Activated CD4-positive, alpha-beta memory T cell treated with anti-CD3 and anti-CD28 coated beads, Interleukin-2, amount 10 ng/mL, durations not matched to agents 7 days and 5 days (primary cell): ENCODE measurements at places on chromosomes 16 and 17.
A peak's percentile ranks its signal among the peaks of the same experiment; 100 is the strongest.

GRCh38 chr17:46876353-46876887 is 25.0 kb downstream of the WNT9B start:
- H3K27ac ChIP-seq: no peak overlapping the region
- H3K27me3 ChIP-seq: no peaks in the 10 kb centered on the region
- DNase-seq: no peak
- H3K4me1 ChIP-seq: peaks cover 4% of the 10 kb centered on the region
- no peak overlapping the region for H3K4me3 ChIP-seq
- H3K36me3 ChIP-seq: no peaks in the 10 kb centered on the region

DNA sequence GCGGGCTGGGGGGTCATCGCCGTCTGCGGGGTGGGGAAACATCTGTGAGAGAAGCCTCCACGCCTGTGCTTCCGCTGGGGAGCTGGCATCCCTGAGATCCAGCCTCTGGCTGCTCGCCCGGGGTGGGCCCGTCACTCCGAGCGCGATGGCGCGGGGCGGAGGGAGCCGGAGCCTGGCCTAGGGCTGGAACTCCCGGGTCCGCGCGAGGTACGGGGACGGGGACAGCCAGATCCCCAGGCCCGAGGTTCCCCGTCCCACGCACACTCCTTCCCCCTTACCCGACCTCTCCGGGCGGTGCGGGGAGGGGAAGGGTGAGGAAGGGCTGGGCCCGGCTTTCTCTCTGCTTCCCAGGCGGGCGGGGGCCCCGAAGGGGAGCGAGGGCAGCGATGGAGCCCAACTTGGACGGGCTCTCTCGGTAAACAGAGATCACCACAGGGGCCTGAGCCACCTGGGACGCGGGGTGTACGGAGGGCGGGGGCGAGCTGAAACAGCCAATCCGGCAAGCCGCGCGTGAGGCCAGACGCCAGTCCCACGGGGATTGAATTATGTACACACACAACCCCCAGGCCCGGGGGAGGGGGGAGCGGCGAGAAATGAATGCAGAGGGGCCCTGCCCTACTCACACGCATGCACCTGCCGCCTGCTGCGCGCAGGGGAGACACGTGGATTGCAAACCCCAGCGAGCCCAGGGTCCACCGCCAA is at the start of gene SLC16A11:
SLC16A11 (minus strand) TSS at position 596 of the 702 bp plus-strand sequence; CDS start at position 17, 579 bp downstream.
- no peak within 1 kb of the TSS for H3K27ac ChIP-seq
- H3K36me3 ChIP-seq: peaks cover 10% of the 10 kb centered on the region
- DNase-seq: no peak
- peaks cover 20% of the 10 kb centered on the region for H3K27me3 ChIP-seq
- H3K4me3 ChIP-seq: peak within 1 kb of the TSS; percentile 56
- peaks cover 50% of the 10 kb centered on the region for H3K4me1 ChIP-seq

- peak; percentile 70 for DNase-seq
- H3K36me3 ChIP-seq: peaks cover 53% of the 10 kb centered on the region
- no peaks in the 10 kb centered on the region for H3K27me3 ChIP-seq
- peak overlapping the region; percentile 93 for H3K27ac ChIP-seq
- peak overlapping the region; percentile 77 for H3K4me3 ChIP-seq
Observed at GRCh38 chr17:21034340-21035235, 8.2 kb downstream of the USP22 start.

GRCh38 chr16:35598696-35599332 is 2139.4 kb downstream of the TP53TG3F start:
- no peaks in the 10 kb centered on the region for H3K27me3 ChIP-seq
- no peak overlapping the region for H3K4me3 ChIP-seq
- no peak overlapping the region for H3K27ac ChIP-seq
- no peaks in the 10 kb centered on the region for H3K4me1 ChIP-seq
- no peaks in the 10 kb centered on the region for H3K36me3 ChIP-seq

DNA sequence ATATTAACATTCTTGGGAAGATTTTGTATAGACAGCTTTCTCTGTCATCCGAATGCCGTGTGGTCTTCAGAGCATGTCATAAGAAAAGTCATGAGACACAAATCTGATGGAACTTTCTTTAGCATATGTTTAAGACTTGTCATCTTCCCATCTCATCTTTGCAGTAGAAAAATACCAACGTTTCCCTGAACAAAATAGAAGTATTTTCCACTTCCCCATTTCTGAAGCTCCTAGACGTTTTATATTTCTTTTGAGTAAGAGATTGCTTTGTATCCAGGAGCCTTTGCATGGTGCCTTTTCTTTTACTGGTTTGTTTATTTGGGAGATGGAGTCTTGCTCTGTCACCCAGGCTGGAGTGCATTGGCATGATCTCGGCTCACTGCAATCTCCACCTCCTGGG is 235.1 kb downstream of the PRKCA start:
- peaks cover 45% of the 10 kb centered on the region for H3K4me1 ChIP-seq
- H3K36me3 ChIP-seq: peaks cover 13% of the 10 kb centered on the region
- no peak overlapping the region for H3K4me3 ChIP-seq
- no peak for DNase-seq
- H3K27ac ChIP-seq: no peak overlapping the region

DNA sequence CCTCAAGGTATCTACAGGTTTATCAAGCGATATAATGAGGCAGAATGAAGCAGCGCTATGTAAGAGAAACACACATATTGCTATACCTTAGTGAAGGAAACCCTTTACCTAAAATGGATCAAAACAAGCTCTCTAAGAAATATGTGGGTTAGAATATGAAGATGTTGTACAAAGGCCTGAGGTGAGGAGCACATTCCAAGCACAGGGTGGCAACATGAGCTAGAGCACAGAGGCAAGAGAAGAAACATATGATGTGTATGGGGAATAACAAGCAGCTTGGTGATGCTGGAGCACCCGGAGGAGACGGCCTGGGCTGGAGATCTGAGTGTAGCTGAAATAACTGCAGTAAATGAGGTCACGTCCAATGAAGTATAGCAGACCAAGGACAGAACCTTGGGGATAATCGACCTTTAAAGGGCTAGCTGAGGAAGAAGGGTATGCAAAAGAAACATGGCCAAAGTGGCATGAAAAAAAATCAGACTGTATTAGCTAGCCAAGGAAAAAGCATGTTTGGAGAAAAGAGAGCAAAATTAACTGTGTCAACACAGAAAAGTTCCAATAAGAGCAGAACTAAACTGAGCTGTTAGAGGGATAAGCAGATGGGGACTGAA is 44.0 kb downstream of the MARVELD3 start:
- H3K4me1 ChIP-seq: no peaks in the 10 kb centered on the region
- H3K4me3 ChIP-seq: no peak overlapping the region
- peaks cover 14% of the 10 kb centered on the region for H3K36me3 ChIP-seq
- no peak for DNase-seq
- no peak overlapping the region for H3K27ac ChIP-seq
